Tibial artery (tissue), 4 donors: ENCODE measurements at places on chromosomes 7 and 10.

GRCh38 chr7:25614415-25614814, 386.1 kb upstream of the NPVF start:
- DNase-seq, result no peak

GRCh38 chr7:127447326-127447945, 54.9 kb upstream of the ZNF800 start:
- no peak for DNase-seq

- DNase-seq, result no peak
Observed at GRCh38 chr10:293636-294035, 158.4 kb downstream of the ZMYND11 start.

DNA sequence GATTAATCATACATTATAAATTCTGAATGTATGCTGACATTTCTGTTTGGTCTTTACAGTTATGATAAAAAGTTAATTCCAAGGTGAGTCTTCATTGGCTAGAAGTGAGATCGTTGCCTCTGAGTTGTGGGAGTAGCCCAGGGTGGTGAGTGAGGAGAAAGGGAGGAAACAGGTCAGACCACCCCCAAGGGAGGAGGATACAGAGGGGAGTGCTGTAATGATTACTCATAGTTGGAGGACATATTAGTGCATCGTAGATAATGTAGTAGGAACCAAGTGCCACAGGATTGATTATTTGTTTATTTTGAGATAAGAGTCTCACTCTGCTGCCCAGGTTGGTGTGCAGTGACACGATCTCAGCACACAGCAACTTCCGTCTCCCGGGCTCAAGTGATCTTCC, 672.2 kb downstream of the INHBA start:
- no peak for DNase-seq

- DNase-seq, result peak; percentile 90
Observed at GRCh38 chr7:98283127-98283886, 1.8 kb downstream of the BRI3 start.

DNA sequence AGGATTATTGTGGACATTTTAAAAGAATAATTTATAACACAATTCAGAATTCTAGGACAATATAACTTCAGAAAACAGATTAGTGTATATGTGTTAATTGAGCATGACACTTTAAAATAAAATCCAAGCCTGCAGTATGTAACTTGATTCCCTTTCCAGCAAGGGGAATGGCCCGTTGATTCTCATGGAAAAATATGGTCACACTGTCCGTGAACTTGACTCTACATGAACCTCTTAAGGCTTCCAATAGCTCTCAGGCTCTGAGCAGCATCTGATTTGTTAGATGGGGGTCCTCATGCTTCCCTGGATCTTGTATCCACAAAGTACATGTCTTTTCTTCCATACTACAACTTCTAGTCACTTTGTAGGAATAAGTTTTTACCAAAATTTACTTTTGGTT, 85.5 kb upstream of the AKR1E2 start:
- no peak for DNase-seq

- no peak for DNase-seq
Observed at GRCh38 chr7:27164045-27164366, 1.3 kb downstream of the HOXA9 start.

DNA sequence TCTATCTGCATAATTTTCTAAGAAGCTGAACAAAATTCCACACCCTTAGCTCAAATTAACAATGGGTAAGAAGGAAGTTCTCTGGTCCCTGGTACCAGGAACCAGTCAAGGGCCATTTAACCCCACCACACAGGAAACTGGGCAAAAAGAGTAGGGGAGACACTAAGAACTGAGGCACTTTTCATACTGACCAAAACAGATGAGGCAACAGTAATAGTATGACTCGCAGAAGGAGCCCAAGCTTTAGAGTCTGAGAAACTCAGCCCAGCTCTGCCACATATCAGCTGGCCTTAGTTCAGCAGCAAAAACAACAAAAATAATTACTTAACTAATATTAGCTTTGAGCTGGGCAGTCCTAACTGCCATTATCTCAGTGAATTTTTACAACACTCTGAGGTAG, 221.2 kb downstream of the FAM107B start:
- no peak for DNase-seq
